Activated CD8-positive, alpha-beta T cell treated with anti-CD3 and anti-CD28 coated beads for 36 hours (primary cell): ENCODE measurements at places on chromosomes 7 and 10. TPM values are rescaled to one million over a fixed set of nuclear protein-coding genes. Genes with fewer than 3 reads are reported as not detected.

AKR1D1 gene
- not detected for total RNA-seq

EBLN1 gene
- total RNA-seq: not detected

AIFM2 gene
- total RNA-seq: 8.2 TPM

FOXP2 gene
- not detected for total RNA-seq

BTBD16 gene
- total RNA-seq: not detected

ASAH2B gene
- total RNA-seq: 3.8 TPM

PRKG1 gene
- not detected for total RNA-seq
